ENCODE measurements at places on chromosomes 12 and 14.

- DNase-seq: no peak
Measured at GRCh38 chr12:26122061-26122680, 2.7 kb downstream of the BHLHE41 start.

- DNase-seq: no peak
Measured at GRCh38 chr14:95464514-95464913, 51.9 kb downstream of the SYNE3 start.

DNA sequence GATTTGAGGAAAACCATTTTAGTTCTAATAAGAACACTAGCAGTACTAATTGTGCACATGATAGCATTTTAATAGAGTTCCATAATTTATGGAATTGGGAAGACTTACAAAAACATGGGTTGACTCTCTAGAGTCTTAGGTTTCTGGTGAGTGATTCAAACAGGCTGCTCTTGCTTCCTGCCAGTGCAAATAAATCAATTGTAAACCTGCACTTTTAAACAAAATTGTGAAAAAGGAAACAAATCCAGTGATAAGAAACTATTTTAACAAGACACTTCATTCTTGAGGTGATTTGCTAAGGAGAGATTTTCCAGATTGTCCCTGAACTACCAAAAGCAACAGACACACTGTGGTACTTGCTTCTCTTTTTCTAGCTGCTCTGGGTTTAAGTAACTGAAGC, 112.2 kb downstream of the CACNA1C start:
- DNase-seq: no peak

DNA sequence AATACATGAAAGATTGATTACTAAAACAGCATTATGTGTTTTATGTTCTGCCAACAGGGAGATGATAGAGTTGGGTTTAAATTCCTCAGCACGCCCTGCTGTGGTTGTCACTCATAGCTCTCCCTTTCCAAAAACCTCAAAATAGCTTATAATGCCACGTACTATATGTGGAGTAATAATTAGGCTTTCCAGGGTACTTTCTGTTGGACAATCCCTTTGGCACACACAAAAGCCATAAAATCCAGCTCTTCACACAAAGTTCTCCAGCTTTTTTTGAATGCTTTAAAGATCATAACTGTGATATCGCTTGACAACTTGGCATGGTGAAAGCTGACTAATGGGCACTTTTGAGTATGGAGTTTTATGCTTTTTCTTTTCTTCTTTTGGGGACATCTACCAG, 145.3 kb upstream of the DCN start:
- no peak for DNase-seq

- DNase-seq: no peak
Measured at GRCh38 chr12:49907352-49907751, 3.7 kb upstream of the FAIM2 start.

DNA sequence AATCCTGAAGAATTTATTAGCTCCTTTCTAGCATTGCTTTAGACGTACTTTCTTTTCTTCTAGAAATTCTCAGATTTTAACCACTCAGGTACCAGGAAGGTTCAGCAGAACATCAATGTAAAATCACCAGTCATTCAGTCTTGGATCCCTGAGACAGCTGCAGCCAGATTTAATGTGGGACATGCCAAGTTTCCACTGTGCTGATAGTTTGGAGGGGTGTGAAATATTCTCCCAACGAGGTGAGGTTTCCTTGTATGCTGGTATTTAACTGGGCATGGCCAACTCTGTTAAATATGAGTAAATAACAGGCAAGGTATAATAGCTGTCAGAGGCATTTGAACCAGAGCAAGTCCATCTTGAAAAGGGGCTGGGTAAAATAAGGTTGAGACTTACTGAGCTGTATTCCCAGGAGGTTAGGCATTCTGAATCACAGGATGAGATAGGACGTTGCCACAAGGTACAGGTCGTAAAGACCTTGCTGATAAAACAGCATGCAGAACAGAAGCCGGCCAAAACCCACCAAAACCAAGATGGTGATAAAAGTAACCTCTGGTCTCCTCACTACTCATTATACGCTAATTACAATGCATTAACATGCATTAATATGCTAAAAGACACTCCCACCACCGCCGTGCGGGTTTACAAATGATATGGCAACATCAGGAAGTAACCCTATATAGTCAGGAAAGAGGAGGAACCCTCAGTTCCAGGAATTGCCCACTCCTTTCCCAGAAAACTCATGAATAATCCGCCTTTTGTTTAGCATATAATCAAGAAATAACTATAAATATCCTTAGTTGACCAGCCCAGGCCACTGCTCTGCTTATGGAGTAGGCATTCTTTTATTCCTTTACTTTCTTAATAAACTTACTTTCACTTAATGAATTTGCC, 75.2 kb upstream of the RASSF8 start:
- no peak for DNase-seq

DNA sequence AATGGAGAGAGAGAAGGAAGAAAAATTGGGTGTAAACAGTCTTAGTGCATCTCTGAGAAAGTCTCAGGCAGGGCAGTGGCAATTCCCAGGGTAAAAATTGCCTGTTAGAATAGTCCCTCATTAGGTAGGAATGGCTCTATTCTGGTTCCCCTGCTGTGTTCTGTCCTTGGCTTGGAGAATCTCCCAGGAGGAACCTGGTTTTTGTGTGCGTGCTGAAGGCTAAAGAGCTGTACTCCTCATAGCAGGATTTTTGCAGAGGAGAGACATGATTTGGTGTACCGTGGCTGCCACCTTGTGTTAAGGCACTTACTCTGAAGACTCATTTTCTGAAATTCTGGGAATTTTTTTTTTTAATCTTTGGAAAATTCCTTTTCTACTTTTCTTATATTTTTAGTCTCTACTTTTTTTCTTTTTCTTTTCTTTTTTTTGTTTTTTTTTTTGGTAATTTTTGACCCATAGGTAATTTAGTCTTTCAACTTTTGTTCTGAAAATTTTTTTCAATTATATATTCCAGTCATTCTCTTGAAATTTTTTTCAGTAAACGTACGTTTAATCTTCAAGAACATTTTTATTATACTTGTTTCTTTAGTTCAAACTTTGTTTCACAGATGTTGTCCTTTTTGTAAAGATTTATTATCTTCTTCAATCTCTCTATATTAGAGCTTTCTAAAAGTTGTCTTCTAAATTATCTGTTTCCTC, 63.8 kb downstream of the FBXO33 start:
- DNase-seq: no peak

DNA sequence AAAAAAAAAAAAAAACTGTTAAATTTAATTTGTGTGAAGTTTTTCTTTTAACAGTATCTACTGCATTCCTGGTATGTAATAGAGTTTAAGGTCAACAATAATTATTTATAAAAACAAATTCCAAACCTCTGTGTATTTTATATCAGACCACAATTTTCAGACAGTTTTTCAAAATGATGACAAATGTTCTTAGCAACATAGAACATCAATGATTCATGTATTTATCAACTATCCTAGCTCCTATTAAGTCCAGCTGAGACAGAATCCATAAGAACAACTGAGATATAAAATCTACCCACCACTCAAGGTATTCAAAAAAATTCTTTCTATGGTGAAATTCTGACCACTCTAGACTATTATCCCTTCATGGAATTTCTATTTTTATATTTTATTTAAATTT, 144.5 kb downstream of the EPS8 start:
- no peak for DNase-seq

DNA sequence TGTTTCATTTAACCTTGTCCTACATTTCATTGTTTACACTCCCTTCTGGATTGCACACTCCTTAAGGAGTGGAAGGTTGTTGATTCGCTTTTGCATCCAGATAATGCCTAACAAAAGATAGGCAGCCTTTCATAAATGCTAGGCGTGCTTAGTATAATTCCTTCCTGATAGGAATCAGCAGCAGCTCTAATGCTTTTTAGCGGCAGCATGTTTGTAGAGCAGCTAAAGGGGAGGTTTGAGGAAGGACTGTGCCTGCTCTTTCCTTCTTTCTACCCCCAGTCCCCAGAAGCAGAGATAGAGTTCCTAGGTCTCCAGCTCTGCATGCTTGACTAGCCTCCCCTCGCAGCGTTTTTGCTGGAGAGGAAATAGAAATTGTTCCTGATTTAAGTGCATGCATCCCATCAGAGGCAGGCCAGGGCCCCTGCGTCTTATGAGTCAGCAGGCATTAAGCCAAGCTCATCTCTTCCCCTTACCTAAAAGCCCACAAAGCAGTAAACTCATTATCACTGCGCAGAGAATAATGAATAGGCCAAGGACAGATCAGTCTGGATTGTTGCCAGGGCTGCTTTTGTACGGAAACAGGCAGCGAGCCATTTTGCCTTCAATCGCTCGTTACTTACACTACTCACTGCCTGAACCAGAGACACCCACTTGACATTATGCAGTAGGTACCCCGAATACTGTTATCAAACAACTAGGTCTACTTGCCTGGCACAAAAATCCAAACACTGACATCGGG, 14.0 kb upstream of the TBPL2 start:
- no peak for DNase-seq

GRCh38 chr12:66900616-66901015, 221.7 kb upstream of the GRIP1 start:
- no peak for DNase-seq

- DNase-seq: no peak
Measured at GRCh38 chr12:78181544-78182162, 351.0 kb downstream of the NAV3 start.

DNA sequence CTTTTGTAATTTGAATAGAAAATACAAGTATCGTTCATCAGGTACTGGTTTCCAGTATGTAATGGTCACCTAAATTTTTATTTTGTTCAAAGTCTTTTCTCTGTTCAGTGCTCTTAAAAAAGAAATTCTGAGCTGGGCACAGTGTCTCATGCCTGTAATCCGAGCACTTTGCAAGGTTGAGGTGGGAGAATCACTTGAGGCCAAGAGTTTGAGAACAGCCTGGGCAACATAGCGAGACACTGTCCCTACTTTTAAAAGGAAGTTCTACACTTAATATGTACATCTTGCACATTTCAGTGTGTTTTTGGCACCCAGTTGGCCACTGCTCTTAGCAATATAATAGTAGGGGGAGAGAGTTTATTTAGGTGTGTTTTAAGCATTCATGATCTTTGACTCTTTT, 27.9 kb downstream of the PCNX1 start:
- no peak for DNase-seq

GRCh38 chr12:117903110-117903840, 65.5 kb downstream of the KSR2 start:
- DNase-seq: no peak

- DNase-seq: no peak
Measured at GRCh38 chr12:52023976-52024688, 17.4 kb downstream of the TAMALIN start.

DNA sequence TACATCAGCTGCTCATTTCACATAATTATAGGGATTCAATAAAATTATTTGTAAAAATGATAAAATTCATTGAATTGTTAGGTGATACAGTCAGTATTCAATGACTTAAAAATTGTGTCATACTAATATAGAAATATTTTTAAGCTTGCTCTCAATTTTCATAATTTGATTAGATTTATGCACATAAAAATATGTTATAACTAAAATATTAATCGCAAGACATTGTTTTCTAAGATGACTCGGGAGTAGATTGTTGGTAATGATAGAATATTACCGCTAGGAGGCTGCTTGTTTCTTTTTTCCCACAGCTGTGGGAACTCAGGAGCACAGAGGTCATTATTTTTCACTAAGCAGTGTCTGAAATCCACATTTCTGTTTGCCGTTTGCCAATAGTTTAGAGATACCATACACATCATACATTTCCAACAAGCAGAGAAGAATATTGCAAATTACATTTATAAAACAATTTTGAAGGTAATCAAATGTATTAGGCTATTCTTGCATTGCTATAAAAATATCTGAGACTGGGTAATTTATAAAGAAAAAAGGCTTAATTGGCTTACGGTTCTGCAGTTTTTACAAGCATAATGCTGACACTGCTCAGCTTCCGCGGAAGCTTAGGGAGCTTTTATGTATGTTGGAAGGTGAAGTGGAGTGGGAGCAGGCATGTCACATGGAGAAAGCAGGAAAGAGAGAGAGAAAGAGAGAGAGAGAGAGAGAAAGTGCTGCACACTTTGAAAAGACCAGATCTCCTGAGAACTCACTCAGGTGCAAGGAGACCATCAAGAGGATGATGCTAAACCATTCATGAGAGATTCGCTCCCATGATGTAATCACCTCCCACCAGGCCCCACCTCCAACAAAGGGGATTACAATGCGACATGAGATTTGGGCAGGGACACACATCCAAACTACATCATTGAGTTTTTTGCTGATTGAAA, 9.2 kb downstream of the CD69 start:
- no peak for DNase-seq

DNA sequence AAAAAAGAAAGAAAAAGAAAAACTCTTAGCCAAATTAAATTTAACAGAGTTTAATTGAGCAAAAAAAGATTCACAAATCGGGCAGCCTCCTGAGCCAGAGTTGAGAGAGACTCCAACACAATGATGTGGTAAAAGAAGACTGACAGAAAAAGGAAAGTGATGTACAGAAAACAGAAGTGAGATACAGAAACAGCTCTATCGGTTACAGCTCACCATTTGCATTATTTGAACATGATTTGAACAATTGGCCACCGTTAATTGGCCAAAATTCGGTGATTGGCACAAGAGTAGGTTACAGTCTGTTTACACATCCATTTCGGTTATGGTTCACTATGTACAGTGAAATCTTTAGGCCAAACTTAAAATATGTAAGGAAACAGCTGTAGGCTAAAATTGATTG, 117.7 kb downstream of the SPTSSA start:
- no peak for DNase-seq

GRCh38 chr14:95832012-95832411, 44.6 kb upstream of the TUNAR start:
- DNase-seq: no peak

DNA sequence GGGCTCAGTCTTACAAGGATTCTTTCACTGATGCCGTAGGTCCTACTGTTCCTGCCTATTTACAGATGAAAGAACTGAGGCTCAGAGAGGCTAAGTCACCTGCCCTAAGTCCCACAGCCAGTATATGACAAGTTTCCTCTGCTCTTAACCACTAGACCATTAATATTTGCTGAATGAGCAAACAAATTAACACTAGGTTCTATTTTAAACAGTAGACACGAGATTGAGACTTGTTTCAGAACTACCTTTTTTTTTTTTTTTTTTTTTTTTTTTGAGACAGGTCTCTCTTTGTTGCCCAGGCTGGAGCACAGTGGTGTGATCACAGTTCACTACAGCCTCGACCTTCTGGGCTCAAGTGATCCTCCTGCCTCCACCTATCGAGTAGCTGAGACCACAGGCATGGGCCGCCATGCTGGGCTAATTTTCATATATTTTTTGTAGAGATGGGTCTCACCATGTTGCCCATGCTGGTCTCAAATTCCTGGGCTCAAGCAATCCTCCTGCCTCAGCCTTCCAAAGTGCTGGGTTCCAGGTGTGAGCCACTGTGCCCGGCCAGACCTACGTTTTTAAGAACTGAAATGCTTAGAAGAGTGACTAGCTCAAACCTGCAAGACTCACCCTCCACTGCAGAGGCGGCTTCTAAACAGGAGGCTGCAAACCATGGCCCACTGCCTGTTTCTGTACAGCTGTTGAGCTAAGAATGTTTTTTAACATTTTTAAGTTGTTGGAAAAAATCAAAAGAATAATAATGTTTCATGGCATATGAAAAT, 12.9 kb downstream of the SYNE3 start:
- no peak for DNase-seq

DNA sequence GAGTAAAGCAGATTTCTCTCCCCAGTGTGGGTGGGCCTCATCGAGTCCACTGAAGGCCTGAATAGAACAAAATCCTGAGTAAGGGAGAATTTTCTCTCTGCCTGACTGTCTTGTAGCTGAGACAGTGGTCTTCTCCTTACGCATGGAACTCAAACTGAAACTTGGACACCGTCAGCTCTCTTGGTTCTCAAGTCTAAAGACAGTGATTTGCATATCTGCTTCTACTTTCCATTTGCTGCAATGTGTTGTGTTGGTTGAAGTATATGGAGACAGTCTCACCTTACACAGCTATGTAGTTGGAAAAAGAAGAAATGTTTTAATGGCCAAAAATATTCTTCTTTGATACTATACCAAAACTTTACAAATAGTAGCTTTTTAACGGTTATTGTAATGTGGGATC, 160.2 kb upstream of the LMNTD1 start:
- DNase-seq: no peak
